ENCODE measurements at places on chromosomes 6 and 20. TPM values are rescaled to one million over a fixed set of nuclear protein-coding genes. Genes with fewer than 3 reads are reported as not detected.
A peak's percentile ranks its signal among the peaks of the same experiment; 100 is the strongest.

SULF2 gene
- 217 TPM for total RNA-seq

SYTL3 gene
- total RNA-seq = 10.3 TPM

BPIFB4 gene
- total RNA-seq = not detected

HLA-DMB gene
- total RNA-seq = 2.1 TPM

NRSN1 gene
- 0.15 TPM for total RNA-seq

VGLL2 gene
- total RNA-seq = 0.17 TPM

COL19A1 gene
- total RNA-seq = not detected

C20orf204 gene
- 0.45 TPM for total RNA-seq

SCUBE3 gene
- 0.17 TPM for total RNA-seq

WFDC8 gene
- total RNA-seq = not detected

ARMC12 gene
- 0.87 TPM for total RNA-seq

GRCh38 chr20:59391975-59392374 is 91.6 kb downstream of the EDN3 start:
- DNase-seq = no peak

- no peak for DNase-seq
Observed at GRCh38 chr20:60963146-60963545, 288.9 kb upstream of the CDH4 start.

GRCh38 chr6:106510090-106510970 is 119.0 kb downstream of the RTN4IP1 start:
- peak; percentile 42 for DNase-seq

DNA sequence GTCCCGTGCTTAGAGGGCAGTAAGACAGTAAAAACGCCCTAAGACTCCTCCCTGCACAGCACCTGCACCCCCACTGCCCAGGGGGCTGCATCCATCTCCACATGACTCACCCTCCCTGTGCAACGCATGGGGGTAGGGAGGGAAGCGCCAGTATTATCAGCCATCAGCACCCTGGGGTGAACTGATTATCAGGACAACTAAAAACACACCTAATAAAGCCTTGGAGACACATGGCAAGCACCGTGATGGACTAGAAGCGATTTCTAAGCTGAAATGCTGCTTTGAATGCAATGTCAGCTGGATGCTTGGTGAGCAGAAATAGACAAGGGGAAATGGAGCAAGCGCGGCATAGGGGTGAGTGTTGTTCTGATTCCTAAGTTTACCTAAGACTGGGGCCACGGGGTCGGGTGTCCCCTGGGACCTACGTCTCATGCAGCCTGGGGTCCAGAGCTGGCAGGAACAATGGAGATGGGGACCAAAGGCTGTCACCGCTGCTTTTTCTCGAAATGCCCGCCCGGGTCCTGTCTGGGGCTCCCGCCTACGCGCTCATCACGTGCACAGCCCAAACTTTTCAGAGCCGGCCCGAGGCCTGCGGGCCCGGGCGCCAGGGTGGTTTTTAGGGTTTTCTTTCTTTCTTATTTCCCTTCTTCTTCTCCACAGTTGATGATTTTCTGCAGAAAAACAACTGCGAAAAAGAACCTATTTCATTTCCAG is 702 bp upstream of the TNFAIP3 start:
- DNase-seq = no peak

DNA sequence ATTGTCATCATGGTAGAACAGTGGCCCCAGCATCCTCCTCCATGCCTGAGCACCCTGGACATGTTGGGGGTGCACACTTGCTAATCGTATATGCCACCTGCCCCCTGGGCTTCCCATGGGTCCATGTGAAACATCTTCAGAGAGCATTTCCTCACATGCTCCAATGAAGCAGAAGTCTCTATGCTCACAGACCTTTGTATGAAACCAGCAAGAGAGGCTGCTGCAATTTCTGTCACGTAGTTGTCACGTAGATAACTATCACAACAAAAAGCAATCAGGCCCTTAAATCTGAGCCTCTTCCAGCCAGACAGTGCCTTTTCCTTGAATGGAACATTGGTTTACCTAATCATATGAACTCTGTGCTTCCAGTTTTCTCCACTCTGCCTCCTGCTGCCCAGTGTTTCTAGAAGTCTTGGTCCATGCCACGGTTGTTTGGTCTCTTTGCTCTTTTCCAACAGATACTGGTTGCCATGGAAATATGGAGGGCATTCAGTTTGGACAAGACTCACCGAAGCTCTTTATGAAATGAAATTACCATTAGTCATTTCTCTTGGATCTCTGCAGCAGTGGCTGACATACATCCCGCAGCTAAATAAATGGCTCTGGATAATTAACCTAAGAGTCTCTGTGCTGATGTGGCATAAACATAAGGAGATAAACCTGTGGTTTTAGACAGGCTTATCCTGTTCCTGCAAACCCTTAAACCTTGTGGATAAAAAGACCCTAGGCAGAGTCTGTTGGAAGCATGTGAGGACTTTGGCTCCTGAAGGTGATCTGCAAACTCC is 172.8 kb upstream of the SYNDIG1 start:
- no peak for DNase-seq

- DNase-seq = no peak
Observed at GRCh38 chr20:37114012-37114411, 18.2 kb upstream of the RBL1 start.

DNA sequence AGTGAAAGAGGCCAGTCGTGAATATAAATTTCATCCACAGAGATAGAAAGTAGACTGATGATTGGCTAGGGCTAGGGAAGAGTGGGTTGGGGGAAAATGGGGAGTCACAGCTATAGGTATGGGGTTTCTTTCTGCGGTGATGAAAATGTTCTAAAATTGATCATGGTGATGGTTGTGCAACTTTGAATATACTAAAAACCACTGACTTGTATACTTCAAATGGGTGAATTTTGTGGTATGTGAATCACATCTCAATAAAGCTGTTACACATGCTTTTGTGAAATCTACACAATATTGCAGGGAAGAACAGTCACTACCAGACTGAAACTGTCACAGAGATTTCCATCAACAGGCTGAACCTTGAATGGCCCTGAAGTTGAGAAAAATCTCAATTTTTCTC is 61.5 kb downstream of the LYRM4 start:
- no peak for DNase-seq

DNA sequence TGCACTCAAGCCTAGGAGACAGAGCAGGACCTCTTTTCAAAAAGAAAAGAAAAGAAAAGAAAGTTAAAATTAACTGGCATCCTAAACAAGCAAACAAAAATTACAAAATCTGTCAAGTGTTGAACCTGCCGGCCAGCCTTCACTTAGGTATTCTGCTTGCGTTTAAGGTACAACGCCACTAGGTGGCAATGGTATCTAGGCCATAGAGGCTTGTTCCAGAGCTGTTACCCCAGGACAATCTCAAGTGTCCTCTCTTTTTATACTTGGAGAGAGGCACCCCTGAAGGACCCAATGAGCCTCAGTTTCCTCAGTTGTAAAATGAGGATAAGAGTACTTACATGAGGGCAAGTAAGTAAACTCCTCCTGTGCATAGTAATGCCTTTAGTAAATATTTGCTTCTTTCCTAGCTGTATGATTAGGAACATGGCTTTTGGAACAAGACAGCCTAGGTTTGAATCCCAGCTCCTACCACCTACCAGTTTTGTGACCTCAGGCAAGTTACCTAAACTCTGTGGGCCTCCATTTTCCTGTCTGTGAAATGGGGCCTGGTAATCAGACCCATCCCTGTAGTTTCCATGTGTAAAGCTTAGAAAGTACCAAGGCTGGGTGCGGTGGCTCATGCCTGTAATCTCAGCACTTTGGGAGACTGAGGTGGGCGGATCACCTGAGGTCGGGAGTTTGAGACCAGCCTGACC is 5.8 kb upstream of the PACSIN1 start:
- peak; percentile 51 for DNase-seq

DNA sequence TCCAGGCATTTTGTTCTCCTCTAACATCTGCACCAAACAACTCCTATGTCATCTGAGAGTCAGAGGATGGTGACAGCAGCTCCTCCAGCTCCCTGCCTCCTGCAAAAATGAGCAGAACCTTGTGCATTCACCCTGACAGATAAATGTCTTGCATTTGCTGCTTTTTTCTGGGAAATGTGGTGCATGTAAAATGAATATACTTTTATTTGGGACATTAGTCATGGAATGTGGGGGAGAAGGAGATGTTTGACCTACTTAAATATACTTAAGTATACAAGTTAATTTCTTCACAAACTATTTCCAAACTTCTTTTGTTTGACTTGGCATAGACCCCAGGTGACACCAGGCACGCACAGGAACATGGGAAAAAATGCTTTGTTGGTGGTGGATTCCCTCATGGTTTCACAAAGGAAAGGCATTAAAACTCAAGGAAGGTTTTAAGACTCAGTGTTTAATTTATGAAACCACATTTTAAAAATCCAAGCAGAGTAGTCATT is 181.8 kb upstream of the MCHR2 start:
- peak; percentile 96 for DNase-seq

GRCh38 chr6:37381579-37381978 is 27.8 kb downstream of the RNF8 start:
- DNase-seq = peak; percentile 80

- no peak for DNase-seq
Observed at GRCh38 chr6:29521006-29521680, 33.4 kb upstream of the MAS1L start.

DNA sequence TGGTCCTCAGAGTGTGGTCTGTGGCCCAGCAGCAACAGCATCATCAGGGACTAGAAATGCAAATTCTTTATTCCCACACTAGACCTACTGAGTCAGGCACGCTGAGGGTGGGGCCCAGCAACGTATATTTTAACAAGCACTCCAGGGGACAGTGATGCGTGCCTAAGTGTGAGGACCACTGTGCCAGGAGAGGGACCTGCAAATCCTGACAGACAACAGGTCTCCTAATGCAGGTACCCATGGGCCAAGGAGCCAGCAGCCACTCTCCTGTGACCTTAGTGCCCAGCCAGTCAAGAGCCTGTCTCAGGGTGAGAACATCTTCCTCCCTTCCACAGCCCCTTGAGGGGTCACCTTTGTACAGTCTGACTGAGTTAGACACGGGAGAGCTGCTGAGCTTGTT is 8.0 kb upstream of the MYLK2 start:
- no peak for DNase-seq

- peak; percentile 98 for DNase-seq
Observed at GRCh38 chr6:82875573-82876185, 190.0 kb downstream of the UBE3D start.

GRCh38 chr6:133595111-133595761 is 293.7 kb upstream of the TCF21 start:
- no peak for DNase-seq

- DNase-seq = no peak
Observed at GRCh38 chr6:92011681-92012245, 1407.6 kb downstream of the EPHA7 start.

DNA sequence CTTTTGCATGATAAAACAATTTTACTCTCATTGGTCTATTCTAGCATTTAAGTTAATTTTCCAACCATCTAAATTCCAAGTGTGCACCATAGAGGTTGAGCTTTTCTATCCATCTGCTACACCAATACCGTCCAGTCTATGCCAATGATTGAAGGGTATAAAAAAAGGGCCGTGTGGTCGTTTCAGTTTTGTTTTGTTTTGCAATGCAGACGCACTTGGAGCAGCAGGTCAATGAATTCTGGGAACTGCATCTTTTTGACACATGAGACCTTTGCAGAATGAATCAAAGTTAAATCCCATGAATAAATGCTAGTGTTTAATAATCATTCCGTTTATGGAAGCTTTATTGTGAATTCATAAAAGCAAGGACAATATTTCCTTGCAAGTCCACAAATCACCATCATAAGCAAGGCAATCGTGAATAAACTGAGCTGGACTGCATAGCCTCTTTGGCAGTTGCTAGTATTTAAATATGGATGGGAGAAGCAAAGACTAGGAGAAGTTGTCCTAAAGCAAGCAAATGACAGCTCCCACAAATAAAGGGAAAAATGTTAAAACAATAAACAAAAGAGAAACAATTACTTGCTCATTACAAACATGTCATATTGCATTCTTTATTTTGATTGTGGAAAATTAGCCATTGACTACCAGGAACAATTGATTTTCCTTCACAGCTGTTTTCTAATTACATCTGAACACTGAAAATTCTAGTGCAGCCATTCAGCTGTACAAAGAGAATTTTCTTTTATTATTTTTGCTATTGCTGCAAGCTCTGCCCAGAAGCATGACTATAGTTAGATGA is 649.7 kb upstream of the GJE1 start:
- DNase-seq = peak; percentile 5

- DNase-seq = peak; percentile 61
Observed at GRCh38 chr6:11762794-11763459, 15.7 kb downstream of the ADTRP start.

DNA sequence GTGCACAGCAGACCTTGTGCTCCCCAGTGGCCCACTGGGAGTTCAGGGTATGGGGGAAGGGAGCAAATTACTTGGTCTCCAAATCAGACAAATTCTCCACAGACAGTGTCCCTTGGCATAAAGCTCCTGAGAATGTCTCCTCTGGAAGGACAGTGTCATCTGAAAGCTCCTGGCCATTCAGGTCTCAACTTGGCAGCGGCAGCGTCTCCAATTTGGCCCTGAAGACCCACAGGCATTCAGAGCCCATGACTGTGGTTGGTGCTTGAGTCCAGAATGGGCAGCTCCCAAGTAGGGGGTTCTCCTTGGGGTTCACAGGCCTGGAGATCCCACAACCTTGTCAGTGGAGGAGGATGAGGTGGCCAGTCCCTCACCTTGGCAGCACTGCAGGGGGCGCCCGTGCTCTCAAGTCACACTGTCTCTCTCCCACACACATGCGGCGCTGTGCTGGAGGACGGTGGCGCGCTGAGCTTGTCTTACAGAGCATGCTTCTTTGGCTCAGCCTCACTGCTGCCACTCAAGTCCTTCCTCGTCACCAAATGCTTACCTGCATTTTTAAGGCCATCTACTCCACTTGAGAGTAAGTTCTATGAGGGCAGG is 20.7 kb downstream of the DYNLRB1 start:
- DNase-seq = no peak

GRCh38 chr20:61808447-61808846 is 257.2 kb downstream of the TAF4 start:
- no peak for DNase-seq

DNA sequence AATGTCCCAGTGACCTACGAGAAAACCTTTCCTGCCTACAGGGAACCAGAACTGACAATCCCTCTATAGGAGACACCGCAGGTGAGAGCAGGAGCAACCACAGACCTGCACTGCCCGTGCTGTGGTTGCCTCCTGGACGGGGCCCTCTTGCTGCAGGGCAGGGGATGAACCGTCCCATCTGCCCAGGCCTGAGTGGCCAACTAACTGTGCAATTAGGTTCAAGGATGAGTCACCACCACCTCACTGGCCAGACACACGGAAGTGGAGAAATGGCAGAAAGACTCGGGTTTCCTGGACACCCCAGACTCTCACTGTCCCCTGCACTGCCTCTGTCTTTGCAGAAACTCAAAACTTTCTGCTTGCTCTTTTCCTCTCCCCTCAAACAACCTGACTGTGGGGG is 13.8 kb upstream of the HLA-G start:
- peak; percentile 70 for DNase-seq

DNA sequence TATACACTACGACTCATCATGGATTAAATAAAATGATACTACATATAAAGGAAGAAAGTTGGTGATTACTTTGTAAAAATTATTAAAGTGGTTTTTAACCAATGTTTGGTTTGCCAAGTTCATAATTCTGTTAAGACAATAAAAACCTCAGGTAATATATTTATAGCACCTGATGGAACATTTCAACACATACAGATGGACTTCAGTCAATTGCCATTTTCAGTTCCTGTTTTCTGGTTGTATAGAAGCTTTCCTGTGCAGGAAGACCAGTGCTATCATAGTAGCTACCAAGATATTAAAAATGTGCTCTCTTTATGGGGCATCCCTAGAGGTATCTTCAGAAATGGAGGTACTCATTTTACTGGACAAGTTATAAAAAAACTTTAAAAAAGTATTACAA is 1686.4 kb downstream of the GRIK2 start:
- no peak for DNase-seq
